ENCODE measurements at places on chromosomes 2 and 18.

DNA sequence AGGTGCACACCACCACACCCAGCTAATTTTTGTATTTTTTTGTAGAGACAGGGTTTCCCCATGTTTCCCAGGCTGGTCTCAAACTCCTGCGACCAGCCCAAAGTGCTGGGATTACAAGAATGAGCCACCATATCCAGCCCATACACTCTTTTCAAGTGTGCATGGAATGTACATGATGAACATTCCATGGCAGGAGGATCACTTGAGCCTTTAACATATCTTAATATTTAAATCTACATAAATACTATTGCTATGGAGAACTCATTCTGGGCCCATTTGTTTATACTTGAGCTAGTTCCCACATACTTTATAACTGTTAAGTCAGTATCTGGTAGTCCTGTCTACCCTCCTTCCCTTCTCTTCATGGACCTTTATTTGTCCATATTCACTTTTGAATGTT is 48.4 kb downstream of the RPE start:
- no peak for DNase-seq

GRCh38 chr2:160175169-160176134 is 24.6 kb downstream of the ITGB6 start:
- no peak for DNase-seq

DNA sequence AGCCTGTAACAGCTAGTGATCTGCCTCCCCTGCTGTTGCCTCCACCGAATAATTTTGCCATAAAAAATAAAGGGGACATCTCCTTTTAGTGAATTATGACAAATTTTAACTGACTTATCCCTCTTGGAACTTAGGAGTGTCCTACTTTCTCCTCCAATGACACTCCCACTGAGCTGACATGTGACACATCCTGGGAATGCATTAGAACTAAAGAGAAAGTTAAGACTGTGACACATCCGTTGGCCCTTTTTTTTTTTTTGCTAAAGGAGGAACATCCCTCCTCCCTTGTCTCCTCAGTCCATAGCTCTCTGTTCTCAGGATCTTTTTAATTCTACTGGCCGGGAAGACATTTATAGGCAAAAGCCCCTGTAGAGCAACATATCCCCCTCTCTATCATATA is 268.2 kb downstream of the NRXN1 start:
- DNase-seq = no peak

- no peak for DNase-seq
These were observed 33.0 kb upstream of the RPL37A start for GRCh38 chr2:216465579-216466195.

- no peak for DNase-seq
These were observed 629.7 kb upstream of the SETBP1 start for GRCh38 chr18:44051026-44051425.

- no peak for DNase-seq
These were observed 35.6 kb downstream of the MAL start for GRCh38 chr2:95061119-95061512.

DNA sequence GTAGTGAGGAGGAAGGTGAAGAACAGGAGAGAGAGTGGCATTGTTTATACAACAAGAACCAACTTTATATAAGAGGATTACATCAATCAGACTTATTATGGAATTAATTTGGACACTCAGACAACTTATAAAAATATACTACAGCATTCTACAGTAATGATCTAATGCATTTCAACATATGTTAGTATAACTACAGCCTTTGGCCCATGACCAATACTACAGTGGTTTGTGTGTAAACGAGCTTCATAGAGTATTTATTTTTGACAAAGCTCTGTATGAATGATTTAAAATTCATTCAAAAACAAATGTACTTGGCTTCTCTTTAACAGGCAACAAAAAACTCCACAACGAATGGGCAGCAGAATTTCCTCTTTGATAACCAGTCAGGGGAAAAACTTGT is 72.8 kb downstream of the ZNF521 start:
- no peak for DNase-seq

Measured in CD8-positive, alpha-beta memory T cell (primary cell).